HS-27A (cell line): ENCODE measurements at places on chromosomes 1 and 21.

- DNase-seq, result no peak
Observed at GRCh38 chr1:184494929-184495328, 108.1 kb downstream of the C1orf21 start.

- DNase-seq, result no peak
Observed at GRCh38 chr1:63046539-63046938, 262.6 kb downstream of the ATG4C start.

GRCh38 chr1:220300442-220301121 is 28.3 kb upstream of the RAB3GAP2 start:
- no peak for DNase-seq

- no peak for DNase-seq
Observed at GRCh38 chr1:224594360-224594759, 21.8 kb upstream of the CNIH3 start.

DNA sequence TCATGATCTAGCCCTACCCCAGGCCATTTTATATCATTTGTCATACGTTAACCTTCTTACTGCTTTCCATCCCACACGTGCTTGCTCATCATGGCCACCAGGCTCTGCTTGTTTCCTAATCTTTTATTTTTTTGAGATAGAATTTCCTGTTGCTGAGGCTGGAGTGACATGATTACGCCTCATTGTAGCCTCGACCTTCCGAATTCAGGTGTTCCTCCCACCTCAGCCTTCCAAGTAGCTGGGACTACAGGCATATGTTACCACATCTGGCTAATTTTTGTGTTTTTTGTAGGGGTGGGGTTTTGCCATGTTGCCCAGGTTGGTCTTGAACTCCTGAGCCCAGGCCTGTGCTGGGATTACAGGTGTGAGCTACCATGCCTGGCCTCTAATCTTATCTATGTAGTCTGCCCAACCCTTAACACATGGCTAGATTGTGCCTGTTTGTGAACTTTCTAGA is 3.3 kb downstream of the UAP1 start:
- DNase-seq, result no peak

DNA sequence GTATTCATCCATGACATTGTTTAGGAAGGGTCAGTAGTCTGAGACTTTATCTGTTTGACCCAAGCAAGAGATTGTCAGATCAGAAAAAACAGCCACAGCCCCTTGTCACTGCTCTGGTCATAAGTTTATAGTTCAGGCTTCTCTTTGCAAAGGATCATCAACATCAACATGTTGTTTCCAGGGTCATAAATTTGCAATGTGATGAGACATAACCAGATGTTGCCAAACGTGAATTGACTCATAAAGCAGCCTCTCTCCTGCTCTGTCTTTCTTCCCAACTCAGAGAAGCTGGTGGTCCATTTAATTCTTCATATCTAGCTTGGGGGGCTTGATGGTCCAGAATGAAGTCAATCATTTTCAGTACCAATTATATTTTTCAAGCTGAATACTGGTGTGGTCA is 507.2 kb upstream of the PBX1 start:
- DNase-seq, result no peak

- no peak for DNase-seq
Observed at GRCh38 chr1:217574265-217574949, 56.5 kb downstream of the GPATCH2 start.

DNA sequence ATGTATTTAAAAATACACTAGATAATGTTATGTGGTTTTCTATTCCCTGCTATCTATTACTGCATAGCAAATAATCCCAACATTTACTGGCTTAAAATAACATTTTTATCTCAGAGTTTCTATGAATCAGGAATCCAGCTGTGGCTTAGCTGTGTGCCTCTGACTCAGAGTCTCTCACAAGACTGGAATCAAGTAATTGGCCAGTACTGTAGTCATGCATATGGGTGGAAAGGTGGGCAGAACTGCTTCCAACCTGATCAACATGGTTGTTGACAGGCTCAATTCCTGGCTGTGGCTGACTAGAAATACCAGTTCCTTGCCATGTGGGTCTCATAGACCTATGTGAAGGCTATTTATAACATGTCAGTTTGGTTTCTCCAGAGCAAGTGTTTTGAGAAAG is 131.8 kb downstream of the PDE4B start:
- DNase-seq, result peak; percentile 53

DNA sequence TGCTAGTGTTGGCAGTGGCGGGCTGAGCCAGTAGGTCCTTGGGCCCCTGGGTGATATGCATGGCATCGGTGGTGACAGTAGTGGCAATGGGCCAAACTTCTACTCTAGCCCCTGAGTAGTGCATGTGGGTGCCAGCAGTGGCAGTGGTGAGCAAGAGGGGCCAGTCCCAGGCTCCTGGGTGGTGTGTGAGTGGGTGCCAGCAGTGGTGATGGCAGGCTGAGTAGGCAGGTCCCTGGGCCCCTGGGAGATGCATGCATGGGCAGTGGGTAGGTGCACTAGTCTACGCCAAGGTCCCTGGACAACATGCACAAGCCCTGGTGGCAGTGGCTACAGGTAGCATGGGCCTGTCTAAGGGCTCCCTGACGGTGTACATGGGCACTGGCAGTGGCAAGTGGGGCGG is 24.6 kb upstream of the TTC22 start:
- DNase-seq, result no peak

GRCh38 chr1:183634429-183635065 is 1.0 kb downstream of the ARPC5 start:
- no peak for DNase-seq

DNA sequence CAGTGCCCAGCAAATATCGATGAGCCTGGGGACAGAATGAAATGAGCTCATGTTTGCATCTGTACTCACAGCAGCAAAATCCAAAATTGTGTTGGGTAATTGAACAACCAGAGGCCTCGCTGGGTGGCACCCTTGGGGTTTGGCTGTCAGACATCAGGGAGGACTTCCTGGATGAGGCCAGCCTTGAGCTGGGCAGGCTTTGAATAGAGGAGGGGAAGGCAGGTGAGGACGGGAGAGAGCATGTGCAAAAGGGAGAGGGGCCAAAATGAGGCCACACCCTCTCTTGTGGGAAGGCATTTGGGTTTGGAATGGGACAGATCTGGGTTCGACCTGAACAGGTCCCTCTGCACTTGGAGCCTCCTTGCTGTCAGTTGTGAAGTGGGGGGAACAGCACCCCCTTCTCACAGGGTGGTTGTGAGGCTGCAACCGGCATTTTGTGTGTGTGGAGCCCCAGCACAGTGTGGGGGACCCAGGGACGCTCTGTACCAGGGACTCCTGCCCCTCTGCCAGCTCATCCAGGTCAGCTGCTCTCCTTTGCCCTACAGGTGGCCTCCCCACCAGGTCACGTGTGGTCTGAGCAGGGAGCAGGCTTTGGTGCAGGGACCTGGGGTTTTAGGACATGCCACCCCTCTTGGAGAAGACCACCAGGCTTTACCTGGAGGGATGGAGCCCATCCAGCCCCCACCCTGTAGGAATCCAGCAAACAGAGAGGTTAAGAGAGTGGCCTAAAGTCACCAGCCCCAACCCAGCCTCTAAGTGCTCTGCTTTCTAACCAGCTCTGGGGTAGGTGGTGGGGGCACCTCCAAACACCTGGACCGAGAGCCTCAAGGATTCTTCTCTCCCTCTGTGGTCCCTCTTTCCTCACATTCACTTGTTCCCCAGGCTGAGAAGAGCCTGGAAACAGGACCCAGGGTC is 521.8 kb downstream of the PTPRU start:
- DNase-seq, result no peak

DNA sequence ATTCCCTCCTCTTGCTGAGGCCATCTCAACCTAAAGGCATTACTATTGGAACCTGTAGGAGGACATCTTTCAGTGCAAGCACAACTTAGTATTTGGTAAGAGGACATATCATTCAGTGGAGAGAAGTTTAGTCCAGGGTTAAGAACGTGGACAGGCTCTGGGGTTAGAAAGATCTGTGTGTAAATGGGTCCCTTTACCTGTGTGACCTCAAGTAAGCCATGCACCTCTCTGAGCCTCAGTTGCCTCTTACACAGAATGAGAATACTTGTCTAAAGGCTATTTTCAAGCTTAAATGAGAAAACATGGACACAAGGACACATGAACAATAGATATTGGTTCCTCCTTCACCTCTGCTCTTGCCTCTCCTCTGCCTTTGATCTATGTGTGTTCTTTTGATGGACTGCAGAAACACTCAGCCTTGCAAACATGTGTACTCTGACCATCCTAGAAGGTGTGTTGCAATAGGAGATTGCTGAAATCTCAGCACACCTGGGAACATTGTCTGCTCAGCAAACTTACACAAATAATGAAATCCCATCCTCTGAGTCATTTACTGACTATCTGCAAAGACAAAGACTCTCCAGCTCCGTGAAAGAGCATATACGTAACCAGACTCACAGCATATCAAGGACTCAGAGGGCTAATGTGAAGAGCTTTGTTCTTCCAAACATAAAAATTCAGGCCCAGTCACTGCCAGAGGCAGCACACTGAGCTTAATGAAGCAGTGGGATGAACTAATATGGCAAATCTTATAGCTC is 143.8 kb downstream of the DAB1 start:
- DNase-seq, result no peak

DNA sequence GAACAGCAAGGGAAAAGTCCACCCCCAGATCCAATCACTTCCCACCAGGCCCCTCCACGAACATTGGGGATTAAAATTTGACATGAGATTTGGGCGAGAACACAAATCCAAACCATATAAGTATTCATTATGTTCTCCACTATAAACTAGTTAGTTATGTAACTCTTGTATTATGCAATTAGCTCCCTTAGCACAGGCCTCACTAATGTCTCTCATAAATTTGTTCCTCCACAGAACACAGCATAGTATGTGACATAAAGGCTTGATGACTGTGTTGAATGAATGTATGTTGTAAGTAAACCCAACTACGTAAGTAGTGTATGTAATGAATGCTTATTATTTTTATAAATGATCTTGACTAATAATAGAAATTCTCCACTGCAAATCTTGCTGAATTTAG is 223.3 kb upstream of the ZRANB2 start:
- DNase-seq, result no peak

- no peak for DNase-seq
Observed at GRCh38 chr1:19577561-19577960, 66.5 kb upstream of the NBL1 start.

GRCh38 chr1:224212618-224213061 is 29.6 kb downstream of the DEGS1 start:
- no peak for DNase-seq

DNA sequence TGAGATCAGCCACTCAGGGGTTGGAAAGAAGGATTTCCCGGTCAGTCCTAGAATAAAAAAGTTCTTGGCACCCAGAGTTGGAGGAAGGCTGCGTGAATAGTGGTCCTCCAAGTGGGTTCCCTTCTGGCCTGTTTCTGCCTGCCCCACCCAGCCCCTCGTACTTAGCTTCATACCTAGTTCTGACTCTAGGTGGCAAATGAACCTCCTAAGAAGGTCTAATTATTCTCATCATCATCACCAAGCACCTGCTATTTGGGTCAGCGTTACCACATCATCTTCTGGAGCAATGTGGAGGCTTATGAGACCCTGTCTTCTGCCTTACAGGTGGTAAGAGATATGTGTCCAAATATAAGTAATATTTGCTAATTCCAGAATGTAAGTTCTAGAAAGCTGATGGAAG is 35.9 kb upstream of the NFASC start:
- DNase-seq, result no peak

DNA sequence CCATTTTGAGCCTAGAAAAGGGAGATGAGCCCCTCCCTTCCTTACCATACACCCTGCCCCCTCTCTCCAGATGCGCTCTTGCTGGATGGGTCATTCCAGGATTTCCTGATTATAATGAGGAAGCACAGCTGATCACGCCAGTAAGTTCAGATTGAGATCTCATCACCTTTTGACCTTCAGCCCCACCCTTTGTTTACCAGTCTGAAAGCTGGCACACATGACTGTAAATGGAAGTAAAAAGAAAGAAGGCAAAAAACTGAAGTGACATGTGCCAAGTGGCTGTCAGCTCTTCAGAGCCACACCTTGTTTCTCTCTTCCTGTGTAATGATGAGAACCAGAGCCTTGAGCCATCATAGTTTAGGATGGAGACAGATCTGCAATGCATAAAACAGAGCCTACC is 27.9 kb downstream of the S1PR1 start:
- no peak for DNase-seq

- no peak for DNase-seq
Observed at GRCh38 chr1:109814223-109814622, 50.5 kb upstream of the EPS8L3 start.

DNA sequence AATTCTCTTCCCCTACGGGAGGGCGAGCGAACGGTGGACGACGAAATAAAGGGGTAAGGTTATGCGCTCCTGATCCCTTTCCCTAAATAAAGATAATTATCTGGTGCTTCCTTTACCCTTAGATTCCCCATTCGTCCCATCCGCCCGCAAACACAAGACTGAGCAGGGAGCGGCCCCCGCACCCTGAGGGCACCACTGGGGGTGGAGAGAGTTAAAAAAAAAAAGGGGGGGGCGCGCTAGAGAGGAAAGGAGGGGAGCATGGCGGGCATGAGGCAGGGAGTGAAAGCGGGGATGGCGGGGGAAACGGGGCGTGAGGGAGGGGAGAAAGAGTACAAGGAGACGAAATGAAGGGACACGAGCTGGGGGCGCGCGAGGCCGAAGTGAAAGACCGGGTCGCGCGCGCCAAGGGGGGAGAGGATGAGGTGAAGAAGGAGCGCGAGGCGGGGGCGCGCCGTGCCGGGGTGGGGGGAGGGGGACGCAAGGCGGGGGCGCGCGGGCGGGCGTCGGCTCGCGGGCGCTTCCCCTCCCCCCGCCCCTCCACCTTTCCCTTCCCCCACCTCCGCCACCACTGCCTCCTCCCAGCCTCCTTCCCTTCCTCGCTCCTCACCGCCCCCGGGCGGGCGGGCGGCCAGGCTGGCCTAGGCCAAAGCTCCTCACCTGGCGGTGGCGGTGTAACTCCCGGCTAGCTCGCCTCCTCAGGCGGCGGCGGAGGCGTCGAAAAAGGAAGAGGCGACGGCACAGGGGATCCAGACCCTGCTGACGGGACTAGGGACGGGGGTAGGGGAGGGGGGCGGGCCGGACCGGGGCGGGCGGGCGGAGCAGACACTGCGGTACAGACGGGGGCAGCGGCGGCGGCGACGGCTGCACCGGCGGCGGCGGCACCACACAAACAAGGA is 448 bp downstream of the GATAD2B start:
- DNase-seq, result no peak

- DNase-seq, result no peak
Observed at GRCh38 chr1:37469386-37469785, 5.0 kb upstream of the ZC3H12A start.

DNA sequence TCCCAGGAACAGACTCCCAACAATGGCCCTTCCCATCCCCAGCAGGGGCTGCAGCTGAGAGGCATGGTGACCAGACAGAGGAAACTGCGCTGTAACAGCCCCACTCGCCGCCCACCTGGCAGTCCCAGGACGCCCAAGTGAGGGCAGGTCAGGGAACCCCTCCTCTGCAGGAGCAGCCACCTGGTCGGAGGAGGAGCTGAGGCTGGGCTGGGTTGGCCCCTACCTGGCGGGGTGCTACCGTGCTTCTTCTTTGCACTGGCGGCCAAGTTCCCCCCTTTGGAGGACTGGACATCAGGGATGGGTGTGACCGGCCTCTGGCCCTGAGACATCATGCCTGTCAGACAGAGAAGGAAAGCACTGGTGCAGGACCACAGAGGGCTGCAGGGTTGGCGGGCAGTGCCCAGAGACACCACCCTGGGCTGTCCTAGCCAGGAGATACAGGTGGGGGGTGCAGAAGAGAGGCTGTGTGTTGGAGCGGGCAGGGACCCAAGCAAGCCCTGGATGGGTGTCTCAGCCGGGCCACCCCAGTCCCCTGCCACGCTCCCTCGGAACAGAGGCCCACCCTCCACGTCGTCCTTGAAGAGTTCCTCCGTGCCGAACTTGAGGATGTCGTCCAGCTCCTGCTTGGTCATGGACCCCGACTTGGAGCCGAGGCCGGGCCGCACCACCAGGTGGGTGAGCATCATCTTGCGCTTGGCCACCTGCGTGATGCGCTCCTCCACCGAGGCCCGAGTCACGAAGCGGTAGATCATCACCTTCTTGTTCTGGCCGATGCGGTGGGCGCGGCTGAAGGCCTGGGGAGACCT is 51.6 kb downstream of the CHD5 start:
- DNase-seq, result no peak
